Activated T-helper 1 cell treated with anti-CD3 and anti-CD28 coated beads, Interleukin-12 subunit alpha, Interleukin-12 subunit beta, Interleukin-2, Interleukin-4 antibody, amounts not matched to agents 30 ng/mL and 10 ng/mL and 1 ng/mL, durations not matched to agents 14 hours and 24 hours and 36 hours (primary cell): ENCODE measurements at places on chromosomes 5 and 9.

DNA sequence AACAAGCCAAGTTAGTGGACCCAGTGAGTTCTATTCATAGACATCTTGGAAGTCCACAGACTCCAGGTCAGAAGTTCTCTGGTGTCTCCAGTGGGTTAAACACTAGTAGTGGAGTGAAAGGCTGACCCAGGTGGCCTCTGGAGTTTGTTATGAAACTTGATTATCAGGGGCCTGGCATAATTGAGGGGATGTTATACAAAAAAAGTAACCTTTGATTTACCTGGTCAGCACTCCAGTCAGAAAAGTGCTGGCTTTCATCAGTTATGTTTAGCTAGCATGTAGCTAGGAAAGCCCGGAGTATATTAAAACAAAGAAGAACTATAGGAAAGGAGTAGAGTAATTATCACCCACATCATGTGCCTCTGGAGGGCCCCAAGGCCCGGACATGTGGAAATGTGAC lies 171.1 kb downstream of the CD180 start:
- DNase-seq: no peak

DNA sequence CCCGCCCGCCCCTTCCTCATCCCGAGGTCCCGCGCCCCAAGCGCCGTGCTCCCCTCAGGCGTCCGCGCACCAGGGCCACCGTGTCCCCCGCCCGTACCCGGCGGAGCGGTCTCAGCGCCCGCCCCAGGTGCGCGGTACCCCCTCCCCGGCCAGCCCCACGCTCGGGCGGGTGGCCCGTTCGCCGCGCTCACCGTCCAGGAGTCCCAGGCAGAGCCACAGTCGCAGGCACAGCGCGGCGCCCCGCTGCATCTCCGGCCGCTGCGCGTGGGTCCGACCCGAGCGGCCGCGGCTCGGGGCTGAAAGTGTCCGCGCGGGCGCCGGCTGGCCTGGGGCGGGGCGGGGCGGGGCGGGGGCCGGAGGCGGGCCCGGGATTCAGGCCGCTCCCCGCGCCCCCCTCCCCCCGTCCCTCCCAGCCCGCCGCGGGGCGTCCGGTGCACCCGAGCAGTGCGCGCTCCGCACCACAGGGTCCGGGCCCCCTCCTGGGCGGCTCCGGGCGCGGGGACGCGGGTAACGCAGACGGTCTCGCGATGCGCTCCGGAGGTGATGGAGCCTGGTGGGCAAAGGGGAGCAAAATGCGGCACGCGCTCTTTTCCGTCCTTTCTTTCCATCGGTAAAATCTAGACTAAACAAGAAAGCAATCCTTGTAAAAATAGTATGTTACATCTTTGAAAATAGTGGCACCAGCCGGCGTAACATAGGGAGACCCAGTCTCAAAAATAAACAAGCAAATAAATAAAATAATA lies at the start of gene FLT4:
Gene FLT4 (minus strand): TSS at position 304 of the 743 bp plus-strand sequence. CDS start 55 bp downstream, at position 249.
- no peak for DNase-seq

GRCh38 chr9:23220957-23221356 lies 605.1 kb downstream of the ELAVL2 start:
- DNase-seq: no peak

- DNase-seq: no peak
Observed at GRCh38 chr9:98288881-98289280, 33.4 kb upstream of the TBC1D2 start.

GRCh38 chr9:97386265-97386633 lies 25.6 kb upstream of the TDRD7 start:
- no peak for DNase-seq

GRCh38 chr9:112793213-112793810 lies 42.8 kb downstream of the SNX30 start:
- peak; percentile 67 for DNase-seq

DNA sequence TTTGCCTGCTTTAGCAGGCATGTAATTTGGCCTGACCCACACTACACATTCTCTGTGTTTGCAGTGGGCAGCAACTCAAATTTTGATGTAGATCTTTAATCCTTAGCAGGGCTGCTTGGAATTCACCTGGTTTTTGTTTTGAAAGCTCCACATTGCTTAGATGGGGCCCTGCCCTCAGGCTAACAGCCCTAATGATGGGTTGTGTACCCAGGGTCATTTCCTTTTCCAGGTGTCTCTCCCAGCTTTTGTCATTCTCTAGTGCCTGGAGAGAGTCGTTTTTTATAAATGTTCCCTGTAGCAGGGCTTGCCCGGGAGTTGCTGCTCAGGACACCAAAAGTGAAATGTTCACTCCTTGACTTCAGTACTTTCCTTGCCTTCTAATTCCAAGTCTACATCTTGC lies 126.3 kb downstream of the TRIO start:
- no peak for DNase-seq

DNA sequence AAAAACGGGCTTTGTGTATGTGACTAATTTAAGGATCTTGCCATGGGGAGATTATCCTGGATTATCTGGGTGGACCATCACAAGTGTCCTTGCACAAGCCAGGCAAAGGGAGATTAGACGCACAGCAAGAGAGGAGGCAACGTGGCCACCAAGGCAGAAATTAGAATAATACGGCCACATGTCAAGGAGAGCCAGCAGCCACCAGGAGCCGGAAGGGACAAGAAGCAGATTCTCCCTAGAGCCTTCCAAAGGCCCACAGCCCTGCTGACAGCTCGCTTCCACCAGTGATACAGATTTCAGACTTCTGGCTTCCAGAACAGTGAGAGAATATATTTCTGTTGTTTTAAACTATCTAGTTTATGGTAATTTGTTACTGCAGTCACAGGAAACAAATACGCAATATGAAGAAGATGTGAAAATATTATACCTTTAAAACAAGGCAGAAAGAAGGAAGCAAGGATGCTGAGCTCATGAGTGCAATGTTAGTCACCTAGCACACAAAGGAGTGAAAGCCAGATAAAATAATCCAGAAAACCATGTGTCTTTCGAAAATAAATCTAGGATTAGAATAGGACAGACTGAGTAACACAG lies 28.7 kb upstream of the F2RL1 start:
- DNase-seq: no peak

- DNase-seq: no peak
Observed at GRCh38 chr9:124500796-124501611, 6.2 kb downstream of the NR5A1 start.

DNA sequence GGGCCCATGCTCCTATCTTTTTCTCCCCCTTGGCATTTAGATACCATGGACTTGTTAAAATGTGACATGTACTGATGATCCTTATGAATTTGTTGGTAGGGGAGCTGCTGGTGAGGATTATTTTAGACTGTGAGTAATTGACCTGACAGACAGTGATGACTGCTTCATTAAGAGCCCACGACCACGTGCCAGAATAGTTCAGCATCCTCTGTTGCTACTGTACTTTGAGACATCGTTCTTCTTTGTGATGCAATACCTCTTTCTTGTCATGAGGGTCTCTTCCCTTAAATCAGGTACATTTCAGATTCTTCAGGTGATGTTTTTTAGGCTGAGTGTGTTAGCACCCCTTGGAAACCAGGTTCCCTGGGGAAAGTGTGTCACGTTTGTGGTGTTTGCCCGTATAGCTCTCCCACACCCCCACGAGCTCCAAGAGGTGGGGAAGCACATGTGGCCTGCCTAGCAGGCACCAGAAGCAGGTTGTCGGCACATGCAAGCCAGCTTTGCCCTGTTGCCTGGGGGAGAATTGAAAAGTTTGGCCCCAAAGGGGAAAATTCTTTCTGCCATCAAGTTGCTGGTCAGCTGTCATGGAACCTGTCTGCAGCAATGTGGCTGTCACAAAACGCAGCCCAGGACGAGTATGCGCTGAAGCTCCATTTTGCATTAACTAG lies 25.1 kb downstream of the QRFP start:
- no peak for DNase-seq

DNA sequence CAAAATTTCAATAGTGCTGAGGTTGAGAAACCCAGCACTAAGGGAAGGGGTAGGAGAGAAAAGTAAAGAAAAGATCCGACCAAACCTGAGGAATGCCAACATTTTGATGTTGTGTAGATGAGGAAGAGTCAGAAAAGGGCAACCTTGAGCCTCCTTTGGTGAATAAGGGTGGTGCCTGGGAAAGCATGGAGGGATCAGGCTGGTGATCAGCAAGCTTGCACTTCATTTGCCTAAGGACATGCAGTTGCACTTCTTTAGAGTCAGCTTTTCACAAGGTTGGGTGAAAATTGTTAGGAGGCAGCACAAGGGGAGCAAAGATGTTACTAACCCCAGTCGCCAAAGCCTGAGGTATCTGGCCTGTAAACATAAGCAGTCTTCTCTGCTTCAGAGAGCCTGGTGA lies 20.4 kb downstream of the ATP6V0E1 start:
- DNase-seq: no peak

GRCh38 chr5:56759521-56760216 lies 55.7 kb upstream of the MAP3K1 start:
- DNase-seq: no peak

- DNase-seq: no peak
Observed at GRCh38 chr5:111931655-111932054, 174.7 kb upstream of the NREP start.

GRCh38 chr5:67013719-67014118 lies 182.9 kb downstream of the CD180 start:
- DNase-seq: no peak

GRCh38 chr9:90099262-90099963 lies 494.6 kb downstream of the GADD45G start:
- no peak for DNase-seq

DNA sequence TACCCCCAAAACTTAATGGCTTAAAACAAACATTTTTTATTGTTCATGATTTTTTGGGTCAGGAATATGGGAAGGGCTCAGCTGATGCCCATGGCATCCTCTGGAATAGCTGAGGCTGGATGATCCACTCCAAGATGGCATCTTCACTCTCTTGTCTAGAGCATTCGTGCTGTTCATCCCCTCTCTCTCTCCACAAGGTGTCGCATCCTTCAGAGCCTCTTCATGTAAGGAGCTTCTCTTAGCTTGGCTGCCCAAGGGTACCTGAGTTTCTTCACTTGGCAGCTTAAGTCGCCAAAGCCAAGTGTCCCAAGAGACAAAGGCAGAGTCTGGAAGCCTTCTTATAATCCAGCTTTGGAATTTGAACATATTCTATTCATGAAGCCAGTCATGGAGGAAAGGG lies 294.7 kb downstream of the CHSY3 start:
- no peak for DNase-seq

DNA sequence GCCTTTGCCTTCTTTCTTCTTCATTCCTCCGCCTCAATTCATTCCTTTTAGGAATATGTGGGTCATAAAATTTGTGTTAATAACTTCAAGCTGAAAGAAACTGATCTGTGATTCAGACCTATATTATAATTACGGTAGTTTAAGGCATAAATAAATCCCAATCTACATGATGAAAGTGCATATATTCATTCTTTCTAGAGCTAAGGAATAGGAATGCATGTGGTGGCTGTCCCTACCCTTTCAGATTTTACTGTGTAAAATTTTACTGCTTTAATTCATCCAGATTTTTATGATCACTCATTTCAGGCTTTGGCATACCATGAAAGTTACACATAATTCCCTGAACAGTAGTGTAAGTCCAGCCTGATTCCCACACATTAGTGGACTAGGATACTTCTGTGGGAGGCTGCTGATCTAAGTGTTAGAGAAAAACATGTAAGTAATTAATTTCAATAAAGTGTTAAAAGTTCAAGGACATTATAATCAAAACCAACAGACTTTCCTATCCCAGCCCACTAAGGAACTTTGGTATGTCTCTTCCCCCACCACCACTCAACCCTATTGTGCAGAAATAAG lies 83.1 kb downstream of the HINT1 start:
- DNase-seq: no peak

DNA sequence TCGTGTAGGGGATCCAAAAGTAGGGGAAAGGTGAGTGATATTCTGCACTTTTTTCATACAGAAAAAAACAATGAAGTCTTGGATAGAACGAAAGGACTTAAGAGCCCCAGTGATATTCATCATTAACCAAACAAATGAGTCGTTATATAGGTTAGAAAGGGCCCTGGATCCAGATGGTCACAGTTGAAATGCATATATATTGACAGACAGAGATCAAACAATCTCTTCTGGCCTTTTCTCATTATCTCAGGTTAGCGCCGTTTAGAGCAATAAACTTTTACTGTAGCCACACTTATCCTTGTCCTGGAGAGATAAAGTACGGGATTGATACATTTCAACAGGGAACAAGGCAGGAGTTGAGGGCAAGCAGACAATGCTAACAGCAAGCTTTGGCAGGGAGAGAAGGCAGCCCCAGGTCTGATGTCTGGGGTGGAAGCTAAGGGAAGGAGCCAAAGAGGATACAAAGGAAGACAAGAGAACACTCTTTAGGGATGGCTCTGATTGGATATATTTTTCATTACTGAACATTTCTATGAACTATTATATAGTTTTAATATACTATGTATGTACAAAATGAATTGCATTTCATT lies 77.0 kb downstream of the LIFR start:
- DNase-seq: no peak

DNA sequence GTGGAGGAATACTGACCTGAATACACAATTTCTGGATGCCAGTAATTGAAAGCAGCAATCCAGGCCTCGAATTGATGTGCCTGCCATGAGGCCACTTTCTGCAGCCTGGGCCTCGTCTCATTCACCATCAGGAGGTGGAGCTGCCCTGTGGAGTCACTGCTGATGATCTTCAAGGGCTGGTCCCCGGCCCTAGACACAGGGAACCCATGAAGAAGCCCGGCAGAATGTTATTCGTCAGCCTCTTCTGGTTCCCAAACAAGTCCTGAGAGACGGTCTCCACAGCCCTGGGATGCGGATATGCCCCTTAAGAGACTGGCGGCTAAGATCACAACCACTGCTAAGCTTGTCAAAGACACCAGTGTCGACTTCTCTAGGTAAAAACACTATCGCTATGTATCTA lies 4.5 kb downstream of the DPH7 start:
- DNase-seq: no peak

DNA sequence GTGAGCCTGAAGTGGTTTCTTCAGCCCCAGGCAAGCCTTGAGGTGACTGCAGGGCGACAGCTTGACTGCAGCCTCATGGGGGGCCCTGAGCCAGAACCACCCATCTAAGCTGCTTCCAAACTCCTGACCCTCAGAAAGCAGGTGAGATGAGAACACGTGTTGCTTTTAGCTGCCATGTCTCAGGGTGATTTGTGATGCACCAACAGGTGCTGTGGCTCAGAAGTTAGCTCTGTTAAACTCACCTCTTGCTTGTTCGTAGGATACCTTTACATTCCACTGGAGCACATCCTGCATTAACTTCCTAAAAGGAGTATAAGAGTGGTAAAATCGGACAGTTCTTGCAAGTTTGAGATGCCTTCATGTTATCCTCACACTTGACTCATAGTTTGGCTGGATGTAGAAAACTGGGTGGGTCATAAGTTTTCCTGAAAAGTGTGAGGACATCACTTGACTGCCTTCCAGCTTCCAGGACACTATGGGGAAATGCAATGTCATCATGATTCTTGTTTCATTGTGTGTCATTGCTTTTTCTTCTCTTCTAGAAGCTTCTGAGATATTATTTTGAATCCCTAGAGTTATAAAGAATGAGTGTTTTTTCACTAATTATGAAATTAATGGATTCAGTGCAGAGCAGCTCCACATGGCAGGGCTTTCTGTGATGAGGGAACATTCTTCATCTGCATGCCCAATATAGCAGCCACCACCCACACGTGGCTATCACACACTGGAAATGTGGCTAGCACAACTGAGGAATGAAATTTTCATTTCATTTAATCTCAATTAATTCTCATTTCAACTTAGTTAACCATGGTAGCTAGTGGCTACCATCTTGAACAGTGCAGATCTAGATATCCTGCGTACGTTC lies 92.3 kb downstream of the HSD17B3 start:
- DNase-seq: no peak

- DNase-seq: no peak
Observed at GRCh38 chr5:88145611-88146467, 122.8 kb downstream of the TMEM161B start.
